ENCODE measurements at places on chromosomes 3 and 15. TPM values are rescaled to one million over a fixed set of nuclear protein-coding genes. Genes with fewer than 3 reads are reported as not detected.

Gene CFAP100
- polyA plus RNA-seq = not detected

Gene HRG
- polyA plus RNA-seq = not detected

Gene SLC28A1
- polyA plus RNA-seq = not detected

Gene PEAK1
- polyA plus RNA-seq = 11.8 TPM

Gene CHST13
- 0.60 TPM for polyA plus RNA-seq

Gene ELL3
- 45.8 TPM for polyA plus RNA-seq

Gene GOLGA6A
- not detected for polyA plus RNA-seq

Gene P3H2
- polyA plus RNA-seq = 17.7 TPM

Gene DUOXA1
- polyA plus RNA-seq = 1.7 TPM

Gene GOLGA6L7
- polyA plus RNA-seq = 0.60 TPM

Gene GALNT15
- 36.6 TPM for polyA plus RNA-seq

Gene ATP10A
- polyA plus RNA-seq = 1.2 TPM

Gene HLTF
- polyA plus RNA-seq = 6.4 TPM

Gene GATM
- 12.0 TPM for polyA plus RNA-seq

Gene NLGN1
- polyA plus RNA-seq = under 0.01 TPM

Gene TCAIM
- polyA plus RNA-seq = 12.6 TPM

Gene SPSB4
- polyA plus RNA-seq = not detected

Gene INKA1
- not detected for polyA plus RNA-seq

Gene APBA2
- 0.46 TPM for polyA plus RNA-seq

Gene ZNF662
- 2.4 TPM for polyA plus RNA-seq

Gene MRPS22
- 78.4 TPM for polyA plus RNA-seq

Gene STAB1
- 58.5 TPM for polyA plus RNA-seq

Gene EXD1
- polyA plus RNA-seq = 0.03 TPM

Gene SH2D7
- 3.0 TPM for polyA plus RNA-seq

Gene CORO2B
- 2.5 TPM for polyA plus RNA-seq

Gene IGF1R
- polyA plus RNA-seq = 1.2 TPM

Gene AHSG
- 0.04 TPM for polyA plus RNA-seq

Gene GHSR
- not detected for polyA plus RNA-seq
